ENCODE measurements at places on chromosomes 2 and 18.

DNA sequence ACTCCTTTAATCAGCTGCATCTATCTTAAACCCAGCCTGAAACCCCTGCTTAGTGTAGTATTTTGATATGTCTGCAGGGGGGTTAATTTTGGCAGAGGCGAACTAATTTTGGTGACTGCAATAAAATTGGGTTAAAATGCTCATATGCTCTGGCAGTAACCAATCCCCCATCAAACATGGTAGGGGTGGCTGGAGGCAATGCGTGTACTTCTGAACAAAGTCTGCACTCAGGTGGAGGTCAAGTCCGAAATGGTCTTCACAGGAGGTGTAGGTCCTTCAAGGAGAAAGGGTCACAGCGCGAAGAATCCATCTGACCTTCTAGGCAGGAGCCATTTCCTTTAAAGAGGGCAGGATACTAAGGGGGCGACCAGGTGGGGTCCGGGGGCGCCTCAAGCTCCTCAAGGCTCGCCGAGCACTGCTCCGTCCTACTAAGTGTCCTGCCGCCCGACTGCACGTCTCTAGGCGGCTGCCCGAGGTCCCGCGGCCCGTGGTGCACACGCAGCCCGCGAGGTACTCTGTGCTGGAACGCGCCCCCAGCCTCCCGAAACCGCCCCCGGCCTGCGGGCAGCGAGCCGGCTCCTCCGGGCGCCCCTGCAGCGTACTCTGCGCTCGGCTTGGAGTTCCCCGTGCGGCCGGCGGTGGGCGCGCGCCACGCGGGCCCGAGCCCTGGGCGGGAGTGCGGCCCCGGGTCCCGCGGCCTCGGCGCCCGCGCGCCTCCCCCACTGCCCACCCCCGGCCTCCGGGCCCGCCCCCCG is 1.7 kb upstream of the LDLRAD4 start:
- no peak for DNase-seq

DNA sequence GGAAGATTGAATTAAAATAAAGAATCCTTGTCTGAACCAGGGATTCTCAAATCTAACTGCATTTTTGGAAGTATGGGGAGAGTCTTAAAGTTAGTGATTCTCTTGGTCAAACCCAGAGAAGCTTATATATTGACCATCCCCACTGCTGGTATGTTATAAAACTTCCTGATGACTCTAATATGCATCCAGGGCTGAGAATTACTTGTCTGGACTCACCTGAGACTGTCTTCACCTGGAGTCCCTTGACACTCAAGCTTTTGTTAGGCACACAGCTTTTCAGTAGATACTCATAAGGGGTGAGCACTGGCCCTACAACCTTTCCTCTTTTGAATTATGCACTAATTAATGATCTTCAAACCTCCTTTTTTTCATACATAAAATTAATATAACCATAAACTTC is 149.6 kb upstream of the GULP1 start:
- no peak for DNase-seq

- no peak for DNase-seq
These were observed 35.8 kb upstream of the ARHGAP25 start for GRCh38 chr2:68698567-68699377.

GRCh38 chr2:70482401-70482800 is 71.2 kb downstream of the TGFA start:
- DNase-seq = no peak

DNA sequence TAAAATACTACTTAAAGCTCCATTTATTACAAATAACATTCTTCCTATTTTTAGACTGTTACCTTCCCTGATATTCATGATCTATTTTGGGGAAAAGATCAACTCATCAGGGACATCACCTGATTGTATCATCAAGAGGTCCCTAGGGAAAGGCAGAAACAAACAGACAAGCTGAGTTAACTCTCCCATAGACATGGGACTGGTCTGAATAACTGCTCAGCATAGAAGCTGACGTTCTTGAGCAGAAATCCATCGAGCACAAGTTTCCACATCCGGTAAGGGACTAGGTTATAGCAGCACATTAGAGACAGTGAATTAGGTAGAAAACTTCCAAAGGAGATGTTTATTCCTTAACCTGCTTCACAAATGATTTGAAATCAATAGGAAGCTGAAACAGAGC is 1100.4 kb upstream of the SLC39A10 start:
- DNase-seq = no peak

DNA sequence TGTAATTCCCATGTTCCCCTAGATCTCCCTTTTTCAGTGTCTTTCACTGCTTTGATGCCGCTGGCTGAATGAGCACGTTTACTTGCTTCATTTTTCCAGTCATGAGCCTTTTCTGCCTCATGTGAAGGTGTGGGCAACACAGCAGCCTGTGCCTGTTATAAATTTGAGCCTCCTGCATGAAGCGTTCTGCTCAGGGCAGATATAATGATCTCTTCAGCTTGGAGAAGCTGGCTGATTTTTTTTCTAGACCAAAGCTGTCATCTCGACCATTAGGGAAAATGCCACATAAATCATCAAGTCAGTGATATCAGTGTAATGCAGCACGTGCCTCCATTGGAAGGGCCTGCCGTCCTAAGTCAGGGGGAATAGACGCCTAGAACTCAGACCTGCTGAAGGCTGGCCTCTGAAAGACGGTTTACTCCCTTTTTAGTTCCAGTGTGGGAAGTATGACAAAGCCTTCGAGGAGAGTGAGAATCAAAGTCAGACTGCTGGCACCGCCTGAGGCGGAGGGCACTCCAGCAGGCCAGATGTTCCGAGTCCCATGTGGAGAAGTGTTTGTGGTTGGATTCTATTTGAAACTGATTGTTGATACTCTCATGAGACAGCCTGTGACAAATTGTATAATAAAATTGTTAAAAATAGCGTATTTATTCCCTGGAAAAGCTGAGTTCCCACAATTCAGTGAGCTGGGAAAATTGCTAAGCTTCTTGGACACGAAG is 196.5 kb downstream of the MYO1B start:
- no peak for DNase-seq

DNA sequence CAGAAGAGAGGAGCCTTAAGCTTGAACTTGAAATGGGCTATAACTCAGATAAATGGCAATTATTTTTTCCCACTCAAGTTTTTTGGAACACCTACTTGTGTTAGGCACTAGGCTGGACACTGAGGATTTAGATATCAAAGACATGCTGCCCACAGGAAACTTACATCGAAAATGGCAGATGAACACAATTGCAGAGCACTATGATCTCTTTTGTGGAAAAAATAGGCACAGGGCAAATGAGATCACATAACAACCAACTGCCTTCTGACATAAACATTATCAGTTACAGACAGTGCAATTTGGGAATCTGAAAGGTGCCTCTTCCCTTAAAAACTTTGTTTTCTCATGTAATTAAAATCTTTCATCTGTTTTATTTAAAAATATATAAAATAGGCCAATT is 3.8 kb upstream of the IRS1 start:
- DNase-seq = no peak

DNA sequence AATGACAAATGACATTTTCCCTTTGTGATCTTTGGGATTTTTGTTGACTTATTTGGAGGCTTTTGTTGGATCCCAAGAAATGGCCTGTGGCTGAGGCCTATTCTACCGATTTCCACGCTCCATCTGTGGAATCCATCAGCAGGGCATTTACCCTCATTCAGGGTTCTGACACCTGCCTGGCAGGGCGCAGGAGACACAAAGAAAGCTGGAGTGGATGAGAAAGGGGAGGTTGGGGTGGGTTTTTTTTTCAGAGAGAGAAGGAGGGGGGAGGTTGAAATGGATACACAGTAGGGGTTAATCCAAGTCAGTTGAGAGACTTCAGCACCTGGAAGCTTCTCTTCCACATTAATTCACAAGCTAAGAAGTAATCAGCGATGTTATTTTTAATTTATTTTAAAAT is 59.7 kb downstream of the PAX3 start:
- DNase-seq = no peak

DNA sequence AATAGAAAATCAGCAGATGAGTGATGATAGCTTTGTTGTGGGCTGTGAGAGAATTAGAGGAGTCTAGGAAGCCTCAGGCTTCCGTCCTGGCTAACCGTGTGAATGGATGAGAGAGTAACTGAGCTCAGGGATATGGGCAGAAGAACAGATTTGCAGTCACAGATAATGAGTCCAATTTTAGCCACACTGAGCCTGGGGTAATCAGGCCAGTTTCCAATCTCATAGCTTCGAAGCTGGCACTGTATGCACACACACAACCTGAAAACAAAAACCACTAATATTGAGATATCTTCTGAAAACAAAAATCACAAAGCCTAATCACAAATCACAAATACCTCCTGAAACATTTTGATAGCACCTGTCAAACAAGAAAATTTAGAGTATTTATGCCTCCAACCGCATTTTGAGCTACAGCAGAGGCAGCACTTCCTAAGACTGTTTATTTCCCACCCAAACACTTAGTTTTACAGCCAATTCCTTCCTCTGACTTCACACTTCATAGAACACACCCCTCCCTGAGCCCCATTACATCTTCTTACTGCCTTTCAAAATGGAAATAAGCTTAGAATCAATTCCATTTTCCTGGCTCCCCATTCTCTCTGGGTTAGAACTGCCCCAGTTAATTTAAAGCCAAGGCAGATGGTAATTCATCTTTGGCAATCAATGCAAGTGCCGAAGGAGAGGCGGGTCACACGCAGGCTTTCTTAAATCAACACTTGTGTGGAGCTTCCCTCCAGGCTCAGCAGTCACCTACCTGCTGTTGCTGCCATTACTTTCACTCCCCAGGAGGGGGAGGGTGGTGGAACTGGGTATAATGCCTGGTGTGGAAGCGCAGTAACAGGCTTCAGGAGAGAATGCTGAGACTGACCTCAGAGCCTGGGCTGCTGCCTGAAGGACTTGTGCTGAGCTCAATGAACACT is 18.9 kb downstream of the TTR start:
- DNase-seq = no peak

GRCh38 chr2:233835230-233836186 is 18.8 kb downstream of the HJURP start:
- DNase-seq = no peak

- DNase-seq = no peak
These were observed 15.9 kb downstream of the C2orf74 start for GRCh38 chr2:61177727-61178549.

- no peak for DNase-seq
These were observed 163.4 kb upstream of the RASGRP3 start for GRCh38 chr2:33313039-33313438.

DNA sequence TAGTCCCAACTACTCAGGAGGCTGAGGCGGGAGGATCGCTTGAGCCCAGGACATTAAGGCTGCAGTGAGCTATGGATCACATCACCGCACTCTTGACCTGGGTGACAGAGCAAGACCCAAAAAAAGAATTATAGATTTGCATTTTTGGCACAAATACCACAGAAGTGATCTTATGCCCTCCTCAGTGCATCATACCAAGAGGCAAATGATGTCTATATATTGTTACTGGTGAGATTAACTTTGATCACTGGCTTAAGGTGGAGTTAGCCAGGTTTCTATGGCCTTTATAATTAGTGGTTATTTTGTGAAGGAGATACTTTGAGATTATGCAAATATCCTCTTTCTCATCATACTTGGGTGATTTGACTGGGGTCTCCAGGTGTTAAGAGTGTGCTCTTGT is 22.1 kb upstream of the CATIP start:
- no peak for DNase-seq

- no peak for DNase-seq
These were observed 211.1 kb upstream of the GALNT5 start for GRCh38 chr2:157046396-157046795.

GRCh38 chr2:215489288-215489848 is 53.5 kb upstream of the FN1 start:
- no peak for DNase-seq
